ENCODE measurements at places on chromosomes 4 and X.

DNA sequence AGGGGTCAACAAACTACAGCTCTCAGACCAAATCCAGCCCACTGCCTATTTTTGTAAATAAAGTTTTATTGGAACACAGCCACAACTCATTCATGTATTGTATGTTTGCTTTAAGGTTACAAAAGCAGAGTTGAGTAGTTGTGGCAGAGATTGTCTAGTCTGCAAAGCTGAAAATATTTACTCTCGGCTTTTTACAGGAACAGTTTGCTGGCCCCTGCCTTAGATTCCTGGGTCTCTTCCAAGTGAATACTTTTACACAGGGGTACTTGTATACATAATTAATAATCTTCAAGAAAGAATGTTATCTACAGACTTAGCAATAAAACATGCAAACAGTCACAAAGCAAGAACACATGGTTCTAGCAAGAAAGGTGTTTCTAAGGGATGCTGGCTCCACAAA, 154.2 kb downstream of the AMELX start:
- no peak for DNase-seq

GRCh38 chr4:24473309-24473721, 111.0 kb downstream of the DHX15 start:
- DNase-seq: peak; percentile 8

DNA sequence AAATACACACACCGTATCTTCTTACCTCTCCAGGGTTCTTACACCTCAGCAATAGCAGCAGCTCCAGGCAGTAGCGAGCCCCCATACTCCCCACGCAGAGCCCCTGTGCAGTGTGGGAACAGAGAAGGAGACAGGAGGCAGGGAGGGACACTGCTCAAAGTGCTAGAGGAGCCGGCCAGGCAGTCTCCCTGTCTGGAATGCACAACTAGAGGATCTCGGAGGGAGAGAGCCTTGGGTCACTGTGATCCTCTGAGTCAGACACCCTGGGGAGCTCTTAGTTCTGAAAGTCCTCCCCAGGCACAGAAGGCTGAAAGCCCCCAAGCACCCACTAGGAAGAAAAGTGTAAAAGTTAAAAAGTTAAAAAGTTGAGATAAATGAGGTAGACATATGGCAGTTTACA, 16.0 kb downstream of the AMELX start:
- DNase-seq: no peak

- DNase-seq: no peak
Measured at GRCh38 chrX:84078991-84079390, 109.0 kb downstream of the RPS6KA6 start.

- DNase-seq: no peak
Measured at GRCh38 chr4:106816496-106816895, 219.6 kb downstream of the DKK2 start.

- no peak for DNase-seq
Measured at GRCh38 chrX:43892336-43892870, 10.2 kb upstream of the MAOB start.

DNA sequence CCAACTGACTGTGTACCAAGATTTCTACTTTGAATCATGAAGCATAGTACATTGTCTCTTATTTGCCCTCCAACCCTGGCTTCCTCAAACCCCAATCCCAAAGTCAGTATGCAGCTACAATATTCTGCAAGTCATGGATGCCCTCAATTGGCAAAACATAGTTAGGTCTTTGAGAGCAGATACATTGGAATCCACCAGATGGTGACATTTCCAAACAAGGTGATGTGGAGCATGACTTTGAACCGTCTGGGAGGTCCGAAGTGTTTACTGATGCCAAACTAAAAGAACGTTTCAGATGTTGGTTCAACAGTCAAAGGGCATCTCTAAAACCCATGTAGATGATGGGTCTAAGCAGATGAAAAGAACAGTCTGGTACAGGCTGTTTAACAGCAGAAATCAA, 43.7 kb upstream of the FRMD7 start:
- DNase-seq: peak; percentile 50

DNA sequence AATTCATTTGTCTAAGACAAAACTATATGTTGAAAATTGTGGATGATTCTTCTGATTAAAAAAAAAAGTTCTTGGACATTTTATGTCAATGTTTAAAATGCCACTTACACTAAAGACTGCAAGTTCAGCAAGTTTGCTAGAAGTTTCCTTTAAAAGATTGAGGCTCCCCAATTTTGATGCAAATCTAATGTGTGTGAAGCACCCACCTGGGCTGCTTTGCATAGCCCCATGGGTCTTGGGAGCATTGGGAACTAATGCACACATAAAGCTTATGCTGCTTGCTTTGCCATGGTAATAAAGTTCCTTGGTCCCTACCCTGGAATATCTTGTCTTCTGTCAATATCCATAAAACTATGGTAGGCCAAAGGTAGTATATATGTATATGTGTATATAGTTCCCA, 725.9 kb upstream of the GRID2 start:
- no peak for DNase-seq

DNA sequence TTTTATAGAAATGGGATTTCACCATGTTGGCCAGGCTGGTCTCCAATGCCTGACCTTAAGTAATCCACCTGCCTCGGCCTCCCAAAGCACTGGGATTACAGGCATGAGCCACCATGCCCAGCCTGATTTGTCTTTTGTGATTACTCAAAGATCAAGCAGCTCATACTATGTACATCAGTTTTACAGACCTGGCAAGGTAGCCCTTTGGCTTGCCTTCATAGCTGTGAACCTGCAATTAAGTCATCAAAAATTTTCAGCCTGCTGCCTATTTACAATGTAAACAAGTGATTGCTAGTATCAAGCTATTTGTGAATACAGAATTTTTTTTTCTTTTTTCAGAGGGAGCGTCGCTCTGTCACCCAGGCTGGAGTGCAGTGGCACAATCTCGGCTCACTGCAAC, 46.2 kb downstream of the GSX2 start:
- DNase-seq: no peak

DNA sequence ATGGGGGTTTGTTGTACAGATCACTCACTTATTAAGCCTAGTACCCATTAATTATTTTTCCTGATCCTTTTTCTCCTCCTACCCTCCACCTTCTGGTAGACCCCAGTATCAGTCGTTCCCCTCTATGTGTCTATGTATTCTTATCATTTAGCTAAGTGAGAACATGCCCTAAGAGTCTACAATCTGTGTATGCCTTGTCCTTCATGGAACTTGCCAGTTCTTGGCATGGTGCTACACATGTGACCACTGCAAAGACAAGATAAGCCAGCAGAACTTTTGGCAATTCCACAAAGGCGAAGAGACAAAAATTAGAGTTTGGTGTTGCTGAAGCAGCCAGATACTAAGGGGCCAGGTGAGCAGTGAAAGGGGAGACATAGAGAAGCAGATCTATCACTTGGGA, 101.3 kb downstream of the CORIN start:
- no peak for DNase-seq

GRCh38 chr4:152352215-152352614, 183.7 kb downstream of the FBXW7 start:
- DNase-seq: no peak

DNA sequence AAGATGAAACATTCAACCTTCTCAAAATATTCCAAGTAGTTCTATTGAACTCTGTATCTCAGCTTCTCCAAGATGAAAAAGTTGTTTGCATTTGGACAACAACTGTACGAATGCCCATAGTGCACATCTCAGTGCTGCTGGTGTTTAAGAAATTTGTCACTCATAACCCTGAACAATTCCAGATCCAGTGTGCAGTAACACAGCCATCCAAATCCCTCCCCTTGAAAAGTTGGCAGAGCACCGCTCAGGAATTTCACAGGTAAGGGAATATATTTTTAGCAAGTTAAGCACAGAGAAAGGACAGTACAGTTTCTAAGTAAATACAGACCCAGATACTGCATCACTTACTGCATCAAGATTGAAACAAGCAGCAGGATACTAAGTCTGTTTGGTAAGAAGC, 104.7 kb downstream of the CNOT6L start:
- DNase-seq: no peak

DNA sequence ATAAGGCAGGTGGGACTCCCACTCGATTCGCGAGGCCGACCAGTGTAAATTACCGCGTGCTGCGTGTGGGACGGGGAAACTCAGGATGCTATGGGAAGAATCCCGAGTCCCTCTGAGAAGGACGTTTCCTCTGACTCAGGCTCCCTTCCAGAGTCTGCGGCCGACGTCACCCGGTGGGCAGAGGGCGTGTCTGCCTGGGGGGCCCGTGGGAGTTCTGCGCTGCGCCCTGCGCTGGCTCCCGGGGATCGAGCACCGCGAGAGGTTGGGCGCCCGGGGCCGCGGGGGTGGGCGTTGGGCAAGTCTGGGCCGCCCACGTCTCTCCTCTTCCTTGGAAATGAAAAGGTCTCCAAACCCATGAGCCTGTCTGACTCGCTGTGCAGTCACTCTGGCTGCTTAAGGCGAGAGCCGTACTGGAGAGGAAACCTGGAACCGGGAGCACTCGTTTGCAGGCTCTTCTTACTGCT, 568 bp downstream of the NIPAL1 start:
- peak; percentile 61 for DNase-seq

- no peak for DNase-seq
Measured at GRCh38 chrX:65894133-65894532, 145.7 kb downstream of the VSIG4 start.

DNA sequence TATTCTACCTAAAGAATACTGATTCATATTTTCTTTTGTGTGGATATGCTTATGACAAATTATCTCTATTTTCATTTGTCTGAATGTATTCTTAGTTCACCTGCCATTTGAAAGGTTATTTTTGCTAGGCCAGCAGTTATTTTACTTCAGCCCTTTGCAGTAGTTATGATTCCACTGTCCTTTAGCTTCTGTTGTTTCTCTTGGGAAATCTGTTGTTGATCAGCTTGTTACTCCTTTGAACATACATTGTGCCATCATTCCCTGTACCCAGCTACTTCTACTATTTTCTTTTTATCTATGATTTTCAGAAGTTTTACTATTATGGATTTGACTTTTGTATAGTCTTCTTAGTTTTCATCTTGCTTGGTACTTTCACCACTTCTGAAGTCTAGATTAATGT, 37.2 kb downstream of the RBM46 start:
- no peak for DNase-seq

- no peak for DNase-seq
Measured at GRCh38 chr4:1842339-1842895, 13.5 kb downstream of the LETM1 start.

DNA sequence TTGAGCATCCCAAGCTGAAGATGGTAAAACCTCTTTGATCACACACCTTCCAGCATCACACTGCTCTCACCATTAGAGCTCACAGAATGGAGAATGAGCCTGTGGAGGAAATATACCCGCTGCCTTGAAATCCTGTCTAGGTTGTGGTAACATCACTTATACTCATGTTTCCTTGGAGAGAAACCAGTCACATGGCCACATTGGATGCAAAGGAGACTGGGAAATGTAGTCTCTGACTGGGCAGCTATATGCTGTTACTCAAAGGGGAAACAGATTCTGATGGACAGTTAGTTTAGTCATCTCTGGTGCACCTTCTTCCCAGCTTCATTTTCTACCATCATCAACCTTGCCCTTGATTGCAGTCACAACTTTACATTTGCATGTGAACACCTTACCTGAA, 286.3 kb downstream of the ANKRD50 start:
- no peak for DNase-seq

GRCh38 chrX:111652719-111653118, 28.3 kb upstream of the ALG13 start:
- DNase-seq: no peak

DNA sequence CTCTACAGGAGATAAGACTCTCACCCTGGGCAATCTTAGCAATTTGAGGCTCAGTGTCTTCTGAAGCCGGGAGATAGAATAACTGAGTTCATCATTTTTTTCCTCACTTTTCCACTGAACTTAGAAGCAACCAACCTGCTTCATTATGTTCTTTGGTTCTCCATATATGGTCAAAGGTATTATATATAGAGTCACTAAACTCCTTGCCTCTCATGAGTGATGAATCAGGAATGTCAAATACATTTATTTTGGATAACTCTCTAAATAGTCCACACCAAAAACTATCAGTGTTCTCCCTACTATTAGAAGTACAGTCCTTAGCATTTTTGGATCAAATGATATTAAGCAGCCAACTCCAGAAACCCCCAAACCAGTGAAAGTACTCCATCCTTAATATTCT, 421.5 kb upstream of the EPHA5 start:
- no peak for DNase-seq

GRCh38 chr4:189202869-189203271, 737.8 kb upstream of the FRG1 start:
- no peak for DNase-seq

DNA sequence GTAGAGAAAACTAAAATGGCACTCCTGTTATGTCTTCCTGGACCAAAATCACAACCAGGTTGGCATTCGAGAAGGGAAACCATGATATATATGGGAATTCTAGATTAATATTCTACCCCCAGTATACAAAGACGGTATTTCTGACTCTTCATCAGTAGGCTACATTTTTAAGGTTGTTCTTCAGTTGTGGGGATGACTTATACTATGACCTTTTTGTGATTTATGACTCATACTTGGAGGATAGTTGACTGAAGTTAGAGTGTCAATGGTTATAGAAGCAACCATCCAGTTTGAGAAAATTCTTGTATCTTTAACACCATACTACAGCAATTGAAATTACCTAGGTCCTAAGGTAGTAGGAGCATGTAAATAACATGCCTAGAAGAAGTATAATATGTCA, 49.8 kb upstream of the CYSLTR1 start:
- no peak for DNase-seq

DNA sequence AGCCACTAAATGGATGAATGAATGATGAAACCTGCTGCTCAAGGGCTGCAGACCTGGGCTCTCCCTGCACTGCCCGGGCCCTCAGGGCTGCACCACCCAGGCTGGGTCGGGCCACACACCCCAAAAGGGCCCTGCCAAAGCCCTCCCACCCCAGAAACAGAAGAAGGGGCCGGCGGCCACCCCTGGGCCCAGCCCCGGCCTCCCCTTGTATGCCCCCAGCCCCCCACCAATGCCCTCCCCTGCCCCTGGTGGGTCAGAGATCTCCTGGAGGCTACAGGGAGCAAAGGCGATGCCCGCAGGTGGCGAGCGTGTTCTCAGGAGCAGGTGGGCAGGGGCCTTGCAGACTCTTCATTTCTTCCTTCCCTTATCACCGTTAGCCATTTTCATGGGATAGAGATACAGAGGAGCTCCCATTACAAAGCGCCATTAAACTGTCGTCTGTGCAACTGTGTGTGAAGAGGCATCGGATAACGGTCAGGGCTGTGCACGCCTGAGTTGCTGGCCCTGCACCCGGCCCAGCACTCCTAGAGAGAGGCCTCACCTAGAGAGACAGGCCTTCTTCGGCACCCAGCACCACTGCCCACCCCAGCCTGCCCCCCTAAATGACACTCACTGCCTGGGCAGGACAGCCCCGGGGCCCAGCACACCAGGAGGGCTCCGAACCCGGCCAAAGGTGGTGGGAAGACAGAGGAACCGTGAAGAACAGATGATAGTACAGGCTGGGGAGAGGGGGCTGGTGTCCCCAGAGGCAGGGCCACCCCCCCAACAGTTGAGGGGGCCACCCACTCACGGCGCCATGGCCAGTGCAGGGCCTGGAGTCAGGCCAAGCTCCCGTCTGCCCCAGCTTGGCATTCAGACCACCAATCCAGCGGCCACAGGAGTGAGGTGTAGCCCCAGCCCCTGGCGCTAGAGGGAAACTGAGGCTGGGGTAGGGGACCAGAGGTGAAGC, 133.7 kb downstream of the FAM53A start:
- no peak for DNase-seq

Data from dermis blood vessel endothelial cell (primary cell).